ENCODE measurements at places on chromosomes 3 and 15. TPM values are rescaled to one million over a fixed set of nuclear protein-coding genes. Genes with fewer than 3 reads are reported as not detected.

- H3K4me3 ChIP-seq: no peak overlapping the region
- no peak for DNase-seq
- H3K4me1 ChIP-seq: no peaks in the 10 kb centered on the region
- no peak overlapping the region for H3K27ac ChIP-seq
These were observed 114.1 kb downstream of the DCLK3 start for GRCh38 chr3:36650271-36650671.

DNA sequence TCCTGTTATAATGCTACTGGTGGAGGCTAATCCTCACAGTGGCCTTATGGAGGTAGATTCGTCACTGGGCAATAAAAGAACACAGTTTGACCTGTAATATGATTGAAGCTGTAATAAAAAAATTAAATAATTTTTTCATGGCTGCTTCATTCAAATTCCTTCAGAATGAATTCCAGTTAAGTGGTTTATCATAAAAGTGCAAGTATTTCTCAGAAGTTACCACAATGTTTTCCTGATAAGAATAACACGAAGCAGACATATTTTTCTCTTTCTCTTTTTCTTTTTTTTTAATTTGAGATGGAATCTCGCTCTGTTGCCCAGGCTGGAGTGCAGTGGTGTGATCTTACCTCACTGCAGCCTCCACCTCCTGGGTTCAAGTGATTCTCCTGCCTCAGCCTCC, 15.6 kb downstream of the B4GALT4 start:
- no peaks in the 10 kb centered on the region for H3K27me3 ChIP-seq
- H3K27ac ChIP-seq: no peak overlapping the region
- no peak overlapping the region for H3K4me3 ChIP-seq
- peaks cover 5% of the 10 kb centered on the region for H3K4me1 ChIP-seq
- no peak for DNase-seq
- H3K36me3 ChIP-seq: peaks cover 86% of the 10 kb centered on the region

DNA sequence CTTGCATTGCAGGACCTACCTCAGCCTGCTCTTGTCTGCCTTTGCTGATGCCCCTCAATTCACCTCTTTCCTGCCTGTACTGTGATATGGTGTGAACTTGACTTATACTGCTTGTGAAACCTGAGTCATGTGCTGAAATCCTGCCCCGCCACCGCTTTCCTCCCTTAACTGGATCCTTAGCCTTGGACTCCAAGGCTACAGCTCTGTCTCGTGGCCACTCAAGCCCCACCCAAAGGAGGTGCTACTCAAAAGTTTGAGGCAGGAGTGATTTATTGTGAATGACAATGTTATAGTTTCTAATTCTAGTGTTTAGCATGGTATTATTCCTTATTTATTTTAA, 56.1 kb downstream of the MYZAP start:
- no peak for DNase-seq
- H3K36me3 ChIP-seq: peaks cover 2% of the 10 kb centered on the region
- H3K27ac ChIP-seq: no peak overlapping the region
- H3K4me1 ChIP-seq: peaks cover 15% of the 10 kb centered on the region
- no peaks in the 10 kb centered on the region for H3K27me3 ChIP-seq

SLCO3A1 gene
- 0.51 TPM for total RNA-seq

CYP8B1 gene
- not detected for total RNA-seq

- H3K36me3 ChIP-seq: no peaks in the 10 kb centered on the region
- H3K4me1 ChIP-seq: peaks cover 5% of the 10 kb centered on the region
- no peak for DNase-seq
- no peak overlapping the region for H3K27ac ChIP-seq
- no peak overlapping the region for H3K4me3 ChIP-seq
- peaks cover 5% of the 10 kb centered on the region for H3K27me3 ChIP-seq
These were observed 48.3 kb upstream of the CTDSPL start for GRCh38 chr3:37813403-37813802.

Measured in activated B cell treated with CpG ODN at 0.5 μM for 24 hours (primary cell).